Keratinocyte (primary cell): ENCODE measurements at places on chromosomes 3 and 15. TPM values are rescaled to one million over a fixed set of nuclear protein-coding genes. Genes with fewer than 3 reads are reported as not detected.

GRCh38 chr3:62226601-62227339 lies 146.6 kb downstream of the FEZF2 start:
- no peak overlapping the region for H3K27ac ChIP-seq
- H3K4me1 ChIP-seq = no peaks in the 10 kb centered on the region
- no peak overlapping the region for H3K4me3 ChIP-seq
- H3K36me3 ChIP-seq = no peaks in the 10 kb centered on the region
- H3K27me3 ChIP-seq = no peaks in the 10 kb centered on the region

DNA sequence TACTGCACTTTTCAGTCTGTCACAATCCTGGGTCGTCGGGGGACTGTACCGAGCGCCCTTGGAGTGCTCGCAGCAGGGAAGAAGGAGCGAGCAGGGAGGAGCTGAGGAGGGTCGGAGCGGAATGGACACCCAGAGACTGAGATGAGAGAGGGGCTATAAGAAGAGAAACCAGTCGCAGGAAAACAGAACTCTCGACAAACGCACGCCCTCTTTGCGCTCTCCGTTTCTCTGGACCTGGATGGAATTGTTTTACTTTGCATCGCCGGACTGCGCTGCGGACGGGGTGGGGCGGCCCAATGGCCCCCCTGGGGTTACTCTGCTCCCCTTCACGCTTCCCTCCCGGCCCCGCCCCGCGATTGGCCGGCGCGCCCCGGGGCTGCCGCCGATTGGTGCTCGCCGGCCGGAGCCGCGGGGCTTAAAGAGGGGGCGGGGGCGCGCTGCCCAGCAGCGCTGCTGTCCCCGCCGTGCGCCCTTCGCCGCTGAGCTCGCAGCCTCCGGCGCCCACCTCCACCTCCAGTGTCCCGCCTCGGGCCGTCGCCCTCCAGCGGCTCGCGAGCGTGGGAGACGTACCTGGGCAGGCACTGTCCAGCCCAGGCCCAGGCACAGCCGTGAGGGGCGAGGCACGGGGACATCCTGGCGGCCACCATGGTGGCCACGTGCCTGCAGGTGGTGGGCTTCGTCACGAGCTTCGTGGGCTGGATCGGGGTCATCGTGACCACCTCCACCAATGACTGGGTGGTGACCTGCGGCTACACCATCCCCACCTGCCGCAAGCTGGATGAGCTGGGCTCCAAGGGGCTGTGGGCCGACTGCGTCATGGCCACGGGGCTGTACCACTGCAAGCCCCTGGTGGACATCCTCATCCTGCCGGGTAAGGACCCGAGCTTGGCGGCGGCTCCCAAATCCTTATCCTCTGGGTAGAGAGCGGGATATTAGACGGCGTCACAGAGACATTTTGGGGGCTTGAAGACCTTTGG lies at the start of gene CLDN11:
CLDN11 (plus strand) TSS at position 447 of the 977 bp plus-strand sequence; CDS start at position 646, 199 bp downstream.
- peaks cover 24% of the 10 kb centered on the region for H3K27me3 ChIP-seq
- no peak within 1 kb of the TSS for H3K4me3 ChIP-seq
- no peak for DNase-seq
- peaks cover 8% of the 10 kb centered on the region for H3K4me1 ChIP-seq

The CCDC54 gene
- polyA plus RNA-seq = not detected in 3 replicates

DNA sequence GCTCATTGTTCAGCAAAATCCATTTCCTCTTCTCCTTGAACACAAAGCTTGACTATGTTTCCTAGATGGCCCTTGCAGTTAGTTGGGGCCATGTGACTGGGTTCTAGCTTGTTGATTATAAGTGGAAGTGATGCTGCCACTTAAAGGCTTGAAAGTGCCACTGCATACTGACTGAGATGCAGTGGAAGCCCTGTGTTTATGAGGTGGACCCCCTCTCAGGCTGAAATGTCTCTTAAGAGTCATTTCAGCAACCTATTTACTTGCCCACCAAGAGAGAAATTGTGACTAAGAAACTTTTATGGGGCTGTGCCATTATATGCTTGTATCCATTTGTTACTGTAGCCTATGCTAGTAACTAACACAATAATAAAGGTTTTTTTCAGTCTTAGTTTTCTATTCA lies 8.4 kb upstream of the ANP32A start:
- H3K36me3 ChIP-seq = no peaks in the 10 kb centered on the region
- H3K4me3 ChIP-seq = no peak overlapping the region
- no peaks in the 10 kb centered on the region for H3K4me1 ChIP-seq
- DNase-seq = no peak
- peaks cover 2% of the 10 kb centered on the region for H3K27me3 ChIP-seq

- no peak overlapping the region for H3K27ac ChIP-seq
- H3K36me3 ChIP-seq = no peaks in the 10 kb centered on the region
- DNase-seq = no peak
- no peaks in the 10 kb centered on the region for H3K27me3 ChIP-seq
- H3K4me3 ChIP-seq = no peak overlapping the region
- H3K4me1 ChIP-seq = no peaks in the 10 kb centered on the region
Measured at GRCh38 chr3:71406972-71407810, 176.3 kb downstream of the FOXP1 start.

- H3K27me3 ChIP-seq = no peaks in the 10 kb centered on the region
- H3K4me3 ChIP-seq = no peak overlapping the region
- H3K27ac ChIP-seq = no peak overlapping the region
- peaks cover 9% of the 10 kb centered on the region for H3K36me3 ChIP-seq
- H3K4me1 ChIP-seq = peaks cover 24% of the 10 kb centered on the region
Measured at GRCh38 chr3:45984331-45985312, 11.0 kb downstream of the FYCO1 start.

DNA sequence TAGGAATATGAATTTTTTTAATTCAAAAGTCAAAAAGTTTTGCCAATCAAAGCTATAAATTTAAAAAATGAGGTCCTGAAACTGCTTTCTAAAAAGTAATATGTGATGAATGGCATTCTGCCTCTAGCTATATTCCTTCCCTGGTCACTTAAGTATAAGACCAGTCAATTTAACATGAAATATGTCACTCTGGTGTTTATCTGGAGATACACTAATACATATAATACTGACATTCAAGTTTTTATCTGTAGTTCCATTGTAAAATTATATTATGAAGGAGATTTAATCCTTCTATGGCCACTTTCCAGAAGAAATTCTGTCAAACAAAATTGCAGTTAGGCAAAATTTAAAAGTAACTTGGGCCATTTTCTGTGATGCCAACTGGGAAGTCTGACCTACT lies 236.8 kb downstream of the CNTN3 start:
- H3K27ac ChIP-seq = no peak overlapping the region
- no peak overlapping the region for H3K4me3 ChIP-seq
- no peak for DNase-seq

- H3K27me3 ChIP-seq = no peaks in the 10 kb centered on the region
- DNase-seq = no peak
- H3K4me3 ChIP-seq = peak overlapping the region; percentile 80
- no peaks in the 10 kb centered on the region for H3K4me1 ChIP-seq
Measured at GRCh38 chr3:196740481-196741248, 1.0 kb downstream of the PAK2 start.

- H3K36me3 ChIP-seq = no peaks in the 10 kb centered on the region
- no peaks in the 10 kb centered on the region for H3K27me3 ChIP-seq
- DNase-seq = no peak
- H3K4me1 ChIP-seq = no peaks in the 10 kb centered on the region
- no peak overlapping the region for H3K27ac ChIP-seq
Measured at GRCh38 chr15:72599855-72600464, 54.5 kb upstream of the GOLGA6B start.

The GPR149 gene
- polyA plus RNA-seq = not detected in 3 replicates

The KCTD6 gene
- polyA plus RNA-seq = 4.9 to 7.6 TPM (median 5.3 TPM) in 3 replicates

GRCh38 chr3:48013288-48013980 lies 2.8 kb downstream of the MAP4 start:
- H3K27me3 ChIP-seq = no peaks in the 10 kb centered on the region
- H3K4me1 ChIP-seq = peaks cover 23% of the 10 kb centered on the region
- H3K36me3 ChIP-seq = peaks cover 8% of the 10 kb centered on the region

- H3K27me3 ChIP-seq = no peaks in the 10 kb centered on the region
- no peaks in the 10 kb centered on the region for H3K4me1 ChIP-seq
- no peak for DNase-seq
- no peaks in the 10 kb centered on the region for H3K36me3 ChIP-seq
- H3K4me3 ChIP-seq = no peak overlapping the region
Measured at GRCh38 chr15:95113041-95113440, 881.7 kb downstream of the MCTP2 start.

The HDC gene
- not detected in 3 replicates for polyA plus RNA-seq

The EFCAB12 gene
- polyA plus RNA-seq = 0.17 to 0.42 TPM (median 0.34 TPM) in 3 replicates

- no peak overlapping the region for H3K4me3 ChIP-seq
- H3K27me3 ChIP-seq = no peaks in the 10 kb centered on the region
Measured at GRCh38 chr3:182786564-182787196, 6.6 kb upstream of the ATP11B start.

The NLGN1 gene
- 0.10 TPM in 1 of 3 replicates, not detected in the others for polyA plus RNA-seq
